Activated T-cell treated with anti-CD3 and anti-CD28 coated beads, Interleukin-2, amount 50 U/mL, for 24 hours (primary cell): ENCODE measurements at places on chromosomes 11 and 22.
A peak's percentile ranks its signal among the peaks of the same experiment; 100 is the strongest.

DNA sequence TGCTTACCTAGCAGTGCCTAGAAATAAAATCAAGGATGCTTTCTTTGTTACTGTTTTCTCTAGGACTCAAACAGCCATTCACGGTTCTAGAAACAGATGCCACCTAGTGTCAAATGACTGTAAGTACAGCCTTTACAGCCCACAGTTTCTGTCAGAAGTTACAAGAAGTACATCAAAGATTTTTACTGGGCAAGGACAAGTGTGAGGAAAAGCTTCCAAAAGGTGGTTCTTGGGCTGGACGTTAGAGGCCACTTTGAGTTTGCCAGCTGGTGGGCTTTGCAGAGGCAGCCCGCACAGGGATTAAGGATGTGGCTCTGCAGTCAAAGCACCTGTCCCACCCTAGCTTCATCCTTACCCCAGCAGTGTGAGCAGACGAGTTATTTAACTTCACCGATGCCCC is 6.9 kb downstream of the KMT5B start:
- no peaks in the 10 kb centered on the region for H3K27me3 ChIP-seq
- no peaks in the 10 kb centered on the region for H3K36me3 ChIP-seq
- peaks cover 70% of the 10 kb centered on the region for H3K4me1 ChIP-seq
- no peak overlapping the region for H3K27ac ChIP-seq

GRCh38 chr11:79507706-79508105 is 66.9 kb upstream of the TENM4 start:
- no peak overlapping the region for H3K27ac ChIP-seq
- no peaks in the 10 kb centered on the region for H3K4me1 ChIP-seq
- no peak overlapping the region for H3K4me3 ChIP-seq
- DNase-seq = no peak

GRCh38 chr11:107780775-107781174 is 68.9 kb upstream of the SLN start:
- H3K36me3 ChIP-seq = no peaks in the 10 kb centered on the region
- no peak overlapping the region for H3K4me3 ChIP-seq
- no peak overlapping the region for H3K27ac ChIP-seq
- H3K4me1 ChIP-seq = peaks cover 10% of the 10 kb centered on the region
- no peak for DNase-seq

- no peak for DNase-seq
- no peak overlapping the region for H3K4me3 ChIP-seq
- no peaks in the 10 kb centered on the region for H3K36me3 ChIP-seq
- no peaks in the 10 kb centered on the region for H3K27me3 ChIP-seq
- H3K27ac ChIP-seq = no peak overlapping the region
These were observed 371.5 kb downstream of the RAB38 start for GRCh38 chr11:87803748-87804147.

GRCh38 chr11:72239313-72239848 is 4.6 kb downstream of the PHOX2A start:
- peaks cover 41% of the 10 kb centered on the region for H3K36me3 ChIP-seq
- no peak overlapping the region for H3K4me3 ChIP-seq
- H3K4me1 ChIP-seq = peaks cover 17% of the 10 kb centered on the region
- no peak for DNase-seq
- peaks cover 45% of the 10 kb centered on the region for H3K27me3 ChIP-seq
- peak overlapping the region; percentile 57 for H3K27ac ChIP-seq

GRCh38 chr11:19467904-19468303 is 227.2 kb upstream of the E2F8 start:
- no peak for DNase-seq
- H3K4me3 ChIP-seq = no peak overlapping the region
- no peak overlapping the region for H3K27ac ChIP-seq
- H3K27me3 ChIP-seq = peaks cover 20% of the 10 kb centered on the region
- H3K4me1 ChIP-seq = no peaks in the 10 kb centered on the region

DNA sequence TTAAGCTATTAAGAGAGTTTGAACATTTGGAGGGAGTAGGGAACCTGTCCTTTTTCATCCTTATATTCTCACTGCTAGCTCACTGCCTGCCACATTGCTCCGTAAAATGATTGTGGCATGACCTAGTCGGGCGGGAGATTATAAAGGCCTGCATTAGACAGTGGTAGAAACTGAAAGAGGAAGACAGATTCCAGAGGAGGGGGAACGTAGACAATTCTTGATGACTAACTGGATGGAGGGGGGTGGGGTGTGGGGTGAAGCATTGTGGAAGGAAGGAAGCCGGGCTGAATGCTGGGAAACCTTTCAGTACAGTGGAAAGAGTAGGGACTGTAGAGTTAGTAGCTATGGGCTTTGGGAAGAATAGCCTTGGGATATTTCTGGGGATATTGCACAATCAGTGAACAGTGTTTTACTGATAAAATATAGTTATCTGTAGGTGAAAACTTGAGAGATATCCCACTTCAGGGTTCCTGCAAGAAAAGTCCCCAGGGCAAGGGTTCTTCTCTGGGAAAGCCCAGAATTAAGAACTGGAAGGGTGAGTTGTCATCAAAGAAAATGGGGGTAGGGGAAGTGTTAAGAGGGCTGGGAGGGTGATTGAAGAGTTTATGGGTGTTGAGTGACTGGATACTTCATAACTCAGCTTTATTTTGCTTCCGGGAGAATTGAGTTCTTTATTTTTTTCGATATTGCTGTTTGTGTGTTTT is 2.1 kb downstream of the MED15 start:
- peak; percentile 56 for DNase-seq
- peaks cover 67% of the 10 kb centered on the region for H3K4me1 ChIP-seq
- peak overlapping the region; percentile 98 for H3K27ac ChIP-seq
- no peaks in the 10 kb centered on the region for H3K27me3 ChIP-seq
- peaks cover 58% of the 10 kb centered on the region for H3K36me3 ChIP-seq

GRCh38 chr22:37484480-37485394 is 1.4 kb downstream of the MFNG start:
- no peaks in the 10 kb centered on the region for H3K27me3 ChIP-seq
- DNase-seq = peak; percentile 88
- peaks cover 63% of the 10 kb centered on the region for H3K4me1 ChIP-seq
- peaks cover 58% of the 10 kb centered on the region for H3K36me3 ChIP-seq

DNA sequence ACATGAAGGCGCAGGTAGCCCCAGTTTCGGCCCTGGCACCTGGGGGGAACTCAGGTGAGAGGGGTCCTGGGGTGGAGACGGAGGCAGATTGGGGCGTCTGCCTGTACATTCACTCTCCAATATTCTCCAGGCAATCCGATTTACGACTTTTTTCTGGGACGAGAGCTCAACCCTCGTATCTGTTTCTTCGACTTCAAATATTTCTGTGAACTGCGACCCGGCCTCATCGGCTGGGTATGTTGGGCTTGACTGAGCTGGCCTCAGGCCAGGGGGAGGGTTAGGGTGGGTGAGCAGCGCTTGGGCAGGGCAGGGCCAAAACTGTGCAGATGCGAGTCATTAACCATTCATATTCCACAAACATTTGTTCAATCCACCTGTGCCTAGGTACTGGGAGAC is 1.7 kb downstream of the TM7SF2 start:
- no peak for DNase-seq
- H3K4me1 ChIP-seq = peaks cover 64% of the 10 kb centered on the region
- H3K27me3 ChIP-seq = no peaks in the 10 kb centered on the region
- H3K4me3 ChIP-seq = peak overlapping the region; percentile 89
- H3K36me3 ChIP-seq = peaks cover 64% of the 10 kb centered on the region

GRCh38 chr22:16834971-16835370 is 9.8 kb upstream of the XKR3 start:
- H3K36me3 ChIP-seq = no peaks in the 10 kb centered on the region
- peaks cover 13% of the 10 kb centered on the region for H3K27me3 ChIP-seq
- no peaks in the 10 kb centered on the region for H3K4me1 ChIP-seq

DNA sequence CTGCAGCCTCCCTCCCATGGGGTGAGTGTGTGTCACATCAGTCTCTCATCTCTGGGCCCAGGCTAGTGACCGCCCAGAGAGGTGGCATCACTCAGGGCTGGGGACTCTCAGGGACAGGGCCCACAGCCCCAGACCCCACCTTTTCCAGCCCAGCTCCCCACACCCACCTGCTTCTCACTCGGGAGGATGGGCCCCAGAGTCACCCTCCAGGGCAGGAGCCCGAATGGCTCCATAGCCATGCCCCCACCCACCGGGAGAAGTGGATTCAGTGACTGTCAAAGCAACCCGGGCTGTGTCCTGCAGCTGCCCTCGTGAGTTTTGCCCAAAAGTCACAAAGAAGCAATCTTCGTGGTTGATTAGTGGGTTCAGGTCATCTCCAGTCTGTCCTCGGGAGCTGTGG is 26.0 kb downstream of the PARVG start:
- no peak overlapping the region for H3K27ac ChIP-seq
- no peaks in the 10 kb centered on the region for H3K27me3 ChIP-seq
- no peak overlapping the region for H3K4me3 ChIP-seq
- DNase-seq = no peak

- H3K4me1 ChIP-seq = peaks cover 88% of the 10 kb centered on the region
- DNase-seq = no peak
- peaks cover 92% of the 10 kb centered on the region for H3K36me3 ChIP-seq
- H3K4me3 ChIP-seq = no peak overlapping the region
- peak overlapping the region; percentile 90 for H3K27ac ChIP-seq
These were observed 13.5 kb downstream of the ADORA2A start for GRCh38 chr22:24440718-24441405.

DNA sequence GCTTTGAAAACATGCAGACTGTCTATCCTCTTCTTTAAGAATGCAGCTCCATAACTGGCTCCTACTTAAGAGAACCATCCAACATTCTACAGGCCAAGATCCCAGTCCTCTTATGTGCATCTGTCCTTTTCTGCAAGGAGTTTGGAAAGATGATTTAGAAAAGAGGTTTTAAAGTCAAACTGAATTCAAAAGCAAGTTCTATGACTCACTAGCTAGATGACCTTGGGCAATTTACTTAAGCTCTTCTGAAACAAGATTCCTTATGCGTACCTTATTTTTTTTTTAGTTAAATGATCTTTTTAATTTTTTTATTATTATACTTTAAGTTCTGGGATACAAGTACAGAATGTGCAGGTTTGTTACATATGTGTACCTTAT is 29.2 kb downstream of the GUCY1A2 start:
- no peak overlapping the region for H3K4me3 ChIP-seq
- H3K4me1 ChIP-seq = no peaks in the 10 kb centered on the region
- DNase-seq = no peak
- H3K27ac ChIP-seq = no peak overlapping the region
- H3K36me3 ChIP-seq = no peaks in the 10 kb centered on the region
- H3K27me3 ChIP-seq = no peaks in the 10 kb centered on the region

DNA sequence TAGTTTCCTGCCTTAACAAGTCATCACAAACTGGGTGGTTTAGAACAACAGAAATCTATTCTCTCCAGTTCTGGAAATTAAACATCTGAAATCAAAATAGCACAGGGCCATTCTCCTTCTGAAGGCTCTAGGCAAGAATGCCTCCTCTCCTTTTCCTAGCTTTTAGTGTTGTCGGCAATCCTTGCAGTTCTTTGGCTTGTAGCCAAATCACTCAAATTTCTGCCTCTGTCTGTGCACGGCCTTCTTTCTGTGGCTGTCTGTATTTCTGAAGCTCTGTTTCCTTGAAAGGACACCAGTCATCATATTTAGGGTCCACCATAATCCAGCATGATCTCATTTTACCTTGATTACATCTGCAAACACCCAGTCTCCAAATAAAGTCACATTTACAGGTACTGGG is 795.5 kb downstream of the METTL15 start:
- DNase-seq = no peak
- no peaks in the 10 kb centered on the region for H3K4me1 ChIP-seq
- H3K36me3 ChIP-seq = no peaks in the 10 kb centered on the region
- H3K4me3 ChIP-seq = no peak overlapping the region
- no peaks in the 10 kb centered on the region for H3K27me3 ChIP-seq

DNA sequence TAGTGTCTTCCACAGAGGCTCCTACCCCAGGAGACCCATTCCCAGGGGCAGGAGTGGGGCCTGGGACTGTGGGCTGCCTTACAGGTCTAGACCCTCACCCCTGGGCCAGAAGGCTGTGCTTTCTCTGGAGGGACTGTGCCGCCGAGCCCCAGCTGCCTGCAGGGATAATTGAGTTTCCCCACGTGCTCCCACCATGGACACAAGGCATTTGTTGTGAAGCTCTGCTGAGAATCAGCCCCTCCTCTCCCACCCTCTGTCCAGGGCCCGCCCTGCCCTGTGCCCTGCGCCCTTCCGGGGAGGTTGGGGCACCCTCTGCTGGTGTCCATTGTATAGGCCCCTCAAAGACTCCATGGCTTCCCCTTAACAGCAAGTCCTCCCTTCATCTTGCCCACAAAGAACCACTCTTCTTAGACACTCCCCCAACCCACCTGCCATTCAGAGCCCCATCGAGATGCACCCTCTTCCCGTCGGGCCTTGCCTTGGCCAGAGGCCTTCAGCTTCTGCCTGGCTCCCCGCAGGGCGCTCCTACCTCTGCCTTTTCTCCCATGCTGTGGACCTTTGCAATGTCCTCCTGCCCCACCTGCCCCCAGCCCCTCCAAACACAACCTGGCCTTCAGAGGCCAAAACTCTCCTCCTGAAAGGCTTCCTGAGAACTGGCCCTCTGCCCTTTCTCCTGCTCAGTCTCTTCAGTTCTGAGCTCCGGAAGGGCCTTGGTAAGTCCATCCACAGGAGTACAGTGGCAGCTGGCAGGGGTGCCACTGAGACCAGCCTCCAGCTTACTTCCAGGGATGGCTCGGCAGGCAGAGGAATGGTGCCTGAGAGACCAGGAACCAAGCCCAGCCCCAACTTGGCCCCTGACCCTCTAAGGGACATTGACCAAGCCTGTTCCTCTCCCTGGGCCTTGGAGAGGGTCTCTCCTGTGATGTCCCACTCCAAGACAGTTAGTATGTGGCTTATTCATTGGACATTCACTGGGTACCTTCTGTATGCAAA is 22.4 kb downstream of the DUSP8 start:
- no peaks in the 10 kb centered on the region for H3K36me3 ChIP-seq
- peaks cover 4% of the 10 kb centered on the region for H3K4me1 ChIP-seq
- DNase-seq = no peak
- no peak overlapping the region for H3K4me3 ChIP-seq
- no peak overlapping the region for H3K27ac ChIP-seq

DNA sequence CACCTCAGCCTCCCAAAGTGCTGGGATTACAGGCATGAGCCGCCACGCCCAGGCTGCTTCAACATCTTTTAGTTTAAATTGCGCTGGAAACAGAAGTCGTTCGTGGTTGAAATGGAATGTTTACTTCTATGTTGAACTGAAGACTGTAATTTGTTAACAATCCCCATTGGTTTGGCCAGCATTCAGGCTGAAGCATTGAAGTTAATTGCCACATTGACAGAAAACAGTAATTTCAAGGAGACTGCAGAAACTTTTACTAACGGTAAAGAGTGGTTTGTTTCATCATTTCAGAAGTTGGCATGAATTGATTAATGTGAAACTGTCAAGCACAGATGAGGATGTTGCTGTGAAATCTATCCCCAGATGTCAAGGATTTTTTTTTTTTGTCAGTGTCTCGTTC is 14.2 kb downstream of the AP5B1 start:
- no peaks in the 10 kb centered on the region for H3K27me3 ChIP-seq
- H3K4me3 ChIP-seq = no peak overlapping the region
- no peak for DNase-seq
- H3K4me1 ChIP-seq = peaks cover 9% of the 10 kb centered on the region
